ENCODE measurements at places on chromosomes 7 and 10.
A peak's percentile ranks its signal among the peaks of the same experiment; 100 is the strongest.

GRCh38 chr10:1841759-1842158 is 104.4 kb upstream of the ADARB2 start:
- DNase-seq: no peak

- DNase-seq: no peak
Observed at GRCh38 chr10:83680470-83680891, 458.8 kb upstream of the GHITM start.

- no peak for DNase-seq
Observed at GRCh38 chr10:100071529-100071928, 10.1 kb downstream of the CPN1 start.

GRCh38 chr10:4303045-4303444 is 518.0 kb upstream of the KLF6 start:
- no peak for DNase-seq

DNA sequence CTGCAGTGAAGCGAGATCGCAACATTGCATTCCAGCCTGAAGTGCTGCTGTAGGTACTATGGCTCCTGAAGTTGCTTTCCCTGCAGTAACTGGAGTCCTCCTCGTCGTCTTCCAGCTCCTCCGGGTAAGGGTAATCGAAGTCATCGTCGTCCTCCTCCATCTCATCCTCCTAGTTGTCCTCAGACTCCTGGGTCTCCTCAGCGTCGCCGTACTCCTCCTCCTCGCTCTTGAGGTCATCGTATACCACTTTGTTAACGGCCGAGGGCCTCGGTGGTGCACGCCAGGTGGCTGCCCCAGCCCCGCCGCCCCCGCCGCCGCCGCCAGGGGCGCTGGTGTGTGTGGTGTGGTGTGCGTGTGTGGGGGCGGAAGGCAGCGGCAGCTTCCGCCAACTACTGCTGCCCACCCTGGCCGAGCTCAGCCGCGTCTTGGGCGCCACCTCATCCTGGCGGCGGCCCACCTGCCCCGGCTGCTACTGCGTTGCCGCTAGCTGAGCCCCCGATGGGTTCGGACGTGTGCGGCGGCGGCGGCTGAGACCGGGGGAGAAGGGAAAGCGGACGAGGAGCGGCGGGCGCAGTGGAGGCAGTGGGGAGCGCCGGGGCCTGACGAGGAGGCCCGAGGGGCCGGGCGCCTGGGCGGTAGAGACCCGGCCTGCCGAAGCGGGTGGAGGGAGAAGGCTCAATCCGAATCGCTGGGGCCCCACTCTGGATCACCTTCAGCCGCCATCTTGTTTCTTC is 11.8 kb upstream of the ACBD5 start:
- DNase-seq: peak; percentile 62

GRCh38 chr7:159093351-159093971 is 51.2 kb downstream of the VIPR2 start:
- DNase-seq: no peak

DNA sequence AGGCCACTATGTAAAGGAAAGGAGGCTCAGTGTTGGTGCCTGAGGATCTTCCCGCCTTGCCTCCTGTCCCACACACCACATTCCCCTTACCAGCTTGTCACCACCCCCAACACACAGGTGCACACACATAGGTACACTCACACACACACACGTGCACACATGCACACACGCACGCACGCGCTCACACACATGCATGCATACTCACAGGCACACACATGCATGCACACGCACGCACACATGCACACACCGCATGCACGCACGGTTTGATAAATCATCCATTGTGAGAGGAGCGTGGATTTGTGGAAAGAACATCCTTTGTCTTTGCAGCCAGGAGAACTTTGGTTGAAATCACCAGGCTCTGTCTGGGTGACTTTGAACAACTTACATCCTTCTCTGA is 359.8 kb downstream of the FRMD4A start:
- no peak for DNase-seq

GRCh38 chr7:69827140-69827539 is 228.9 kb downstream of the AUTS2 start:
- DNase-seq: no peak

DNA sequence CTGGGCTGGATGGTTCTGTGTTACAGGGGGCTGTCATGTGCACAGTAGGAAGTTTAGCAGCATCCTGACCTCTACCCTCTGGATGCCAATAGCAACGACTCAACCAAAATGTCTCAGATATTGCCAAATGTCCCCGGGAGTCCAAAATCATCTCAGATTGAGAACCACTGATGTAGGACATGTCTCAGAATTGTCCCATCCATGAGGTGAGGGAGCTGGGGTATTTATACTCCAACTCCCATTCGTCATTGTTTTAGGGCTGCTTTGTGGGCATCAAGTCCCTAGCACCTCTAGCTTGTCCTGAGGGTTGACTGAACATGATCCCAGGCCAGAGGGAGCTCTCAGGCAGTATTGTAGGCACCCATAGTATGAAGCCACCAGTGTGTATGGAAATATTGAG is 25.2 kb upstream of the COMTD1 start:
- DNase-seq: no peak

GRCh38 chr7:30306976-30307375 is 22.6 kb downstream of the ZNRF2 start:
- no peak for DNase-seq

- no peak for DNase-seq
Observed at GRCh38 chr7:5472432-5473315, 49.0 kb upstream of the TNRC18 start.

- peak; percentile 47 for DNase-seq
Observed at GRCh38 chr7:107742678-107743566, 1.0 kb upstream of the CBLL1 start.

- DNase-seq: no peak
Observed at GRCh38 chr7:17402628-17403278, 104.3 kb downstream of the AHR start.

DNA sequence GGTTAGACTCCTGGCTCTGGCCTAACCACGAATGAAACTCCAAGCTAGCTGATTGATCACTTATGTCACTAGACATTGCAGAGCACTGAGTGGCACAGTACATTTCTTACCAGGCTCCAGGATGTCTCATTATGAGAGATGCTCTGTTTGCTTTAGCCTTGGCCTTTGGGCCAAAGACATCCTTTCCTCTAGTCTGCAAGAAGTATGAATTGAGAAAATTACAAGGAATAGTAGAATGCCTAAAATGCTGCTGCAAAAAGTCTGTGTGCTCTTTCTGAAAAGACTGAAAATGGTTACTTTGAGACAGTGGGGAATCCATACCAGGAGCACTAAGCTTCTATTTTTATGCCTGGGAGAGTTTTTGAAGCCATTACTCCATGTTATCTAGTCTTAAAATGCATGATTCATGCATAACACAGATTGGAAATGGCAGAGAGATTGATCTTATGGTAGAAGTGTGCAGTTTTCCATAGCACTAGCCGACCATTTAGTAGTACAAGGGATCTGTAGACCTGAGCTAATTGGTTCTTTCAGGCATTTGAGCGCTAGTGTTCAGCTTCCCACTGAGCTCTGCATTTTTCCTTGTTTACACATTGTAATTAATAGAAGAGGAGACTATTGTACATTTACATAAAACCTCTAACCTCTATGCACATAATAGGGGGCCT is 303.8 kb downstream of the PRKG1 start:
- DNase-seq: no peak

DNA sequence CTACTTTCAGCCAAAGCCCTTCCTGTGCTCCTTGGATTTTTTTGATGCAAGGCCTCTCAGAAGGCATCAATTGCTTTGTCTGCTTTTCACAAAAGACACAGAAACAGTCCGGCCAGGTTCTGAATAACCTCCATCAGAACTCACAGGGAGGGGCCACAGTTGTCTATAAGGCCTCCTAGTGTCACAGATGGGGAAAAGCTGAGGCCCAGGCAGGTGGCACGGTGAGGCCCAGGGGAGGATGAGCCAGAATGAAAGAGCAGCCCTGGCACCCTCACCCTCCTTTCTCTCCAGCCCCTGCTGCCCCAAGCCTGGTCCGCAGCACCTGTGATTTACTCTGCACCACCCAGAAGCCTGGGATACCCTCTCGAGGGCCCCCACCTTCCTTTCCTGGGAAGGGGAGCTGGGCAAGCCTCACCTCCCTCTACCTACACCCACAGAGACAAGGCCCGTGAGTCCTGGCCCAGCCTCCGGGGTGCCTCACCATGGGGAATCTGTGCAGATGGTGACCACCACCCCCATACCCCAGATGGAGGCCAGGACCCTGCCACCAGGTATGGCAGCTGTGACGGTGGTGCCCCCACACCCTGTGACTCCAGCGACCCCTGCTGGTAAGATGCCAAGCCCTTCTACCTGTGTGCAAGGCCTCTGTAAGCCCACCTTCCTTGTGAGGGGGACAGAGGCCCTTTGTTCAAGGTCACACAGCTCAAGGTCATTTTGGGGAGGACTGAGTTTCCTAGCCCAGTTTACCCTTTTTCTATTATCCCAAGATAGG is 26.2 kb upstream of the ZNF467 start:
- DNase-seq: peak; percentile 38

DNA sequence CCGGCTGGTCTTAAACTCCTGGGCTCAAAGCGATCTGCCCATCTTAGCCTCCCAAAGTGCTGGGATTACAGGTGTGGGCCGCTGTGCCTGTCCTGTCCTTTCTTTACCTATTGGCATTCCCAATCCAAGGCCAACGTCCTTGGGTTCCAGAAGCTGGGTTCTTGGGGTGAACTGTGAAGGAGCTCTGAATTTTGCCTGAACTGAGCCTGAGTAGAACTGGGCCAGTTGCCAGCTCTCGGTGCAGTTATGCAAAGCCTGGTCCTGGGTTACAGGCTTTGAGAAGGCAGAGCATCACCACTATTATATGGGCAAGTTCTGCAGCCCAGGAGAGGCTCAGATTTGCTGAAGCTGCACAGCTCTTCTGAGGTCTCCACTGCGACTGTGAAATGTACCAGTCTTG is 24.6 kb upstream of the SH2D4B start:
- DNase-seq: no peak
